ENCODE measurements at places on chromosomes 12 and 14.

- no peak for DNase-seq
Observed at GRCh38 chr12:130419116-130419515, 81.4 kb downstream of the PIWIL1 start.

DNA sequence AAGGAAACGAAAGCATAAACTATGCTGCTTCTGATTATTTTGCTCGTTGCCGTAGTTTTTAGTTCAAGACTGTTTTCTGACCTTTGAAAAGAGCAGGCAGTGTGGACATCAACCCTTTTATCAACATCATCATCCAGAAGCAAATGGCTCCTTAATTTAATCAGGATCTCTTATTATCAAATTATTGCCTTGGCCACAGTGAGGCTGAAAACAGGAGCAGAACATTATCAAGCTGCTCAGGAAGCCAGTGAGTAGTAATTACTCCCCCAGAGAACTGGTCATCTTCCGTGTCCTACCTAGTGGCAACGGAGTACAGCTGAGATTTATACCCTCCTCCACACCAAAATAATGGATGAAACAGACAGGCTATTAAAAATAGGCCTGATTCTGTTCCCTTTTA, 2.2 kb upstream of the DIABLO start:
- no peak for DNase-seq

DNA sequence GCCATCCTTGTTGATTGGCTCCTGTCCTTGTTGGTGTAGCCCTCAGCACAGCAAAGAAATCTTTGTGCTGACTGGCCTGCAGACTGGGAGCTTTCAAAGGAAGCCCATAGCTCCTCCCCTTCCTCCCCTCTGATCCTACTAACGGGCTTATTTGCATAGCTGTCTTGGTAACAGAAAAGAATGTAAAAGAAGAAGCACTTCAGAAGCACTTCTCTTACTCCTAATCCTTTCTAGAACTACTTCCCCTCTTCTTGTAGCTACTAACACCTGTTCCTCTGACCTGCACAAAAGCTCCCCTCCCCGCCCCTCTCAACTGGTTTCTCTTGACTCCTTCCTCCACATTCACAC, 14.3 kb upstream of the RIC8B start:
- DNase-seq: peak; percentile 43

DNA sequence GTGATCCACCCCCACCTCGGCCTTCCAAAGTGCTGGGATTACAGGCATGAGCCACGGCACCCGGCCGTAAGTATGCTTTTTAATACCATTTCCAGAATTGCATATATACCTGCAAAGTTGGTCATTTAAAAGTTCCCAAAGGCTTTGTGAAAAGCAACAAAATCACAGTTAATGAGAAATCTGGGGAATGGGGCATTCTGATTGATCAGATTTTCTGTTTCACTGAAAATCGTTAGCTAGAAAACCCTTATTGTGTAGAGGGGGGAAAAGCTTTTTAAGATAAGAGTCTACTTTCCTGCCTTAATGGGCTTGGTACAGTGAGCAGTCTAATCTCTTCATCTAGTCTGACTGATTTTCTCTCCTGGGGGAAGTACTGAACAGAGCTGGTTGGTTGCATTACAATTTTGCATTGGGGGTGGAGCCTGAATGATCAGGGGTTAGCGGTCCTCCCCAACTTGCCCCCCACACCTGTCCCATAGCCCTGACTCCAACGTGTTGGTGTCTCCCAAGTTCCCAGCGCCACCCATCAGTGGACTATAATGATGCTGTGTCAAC, 23.8 kb downstream of the IL31 start:
- DNase-seq: no peak

GRCh38 chr12:79071498-79071897, 206.9 kb downstream of the SYT1 start:
- no peak for DNase-seq

DNA sequence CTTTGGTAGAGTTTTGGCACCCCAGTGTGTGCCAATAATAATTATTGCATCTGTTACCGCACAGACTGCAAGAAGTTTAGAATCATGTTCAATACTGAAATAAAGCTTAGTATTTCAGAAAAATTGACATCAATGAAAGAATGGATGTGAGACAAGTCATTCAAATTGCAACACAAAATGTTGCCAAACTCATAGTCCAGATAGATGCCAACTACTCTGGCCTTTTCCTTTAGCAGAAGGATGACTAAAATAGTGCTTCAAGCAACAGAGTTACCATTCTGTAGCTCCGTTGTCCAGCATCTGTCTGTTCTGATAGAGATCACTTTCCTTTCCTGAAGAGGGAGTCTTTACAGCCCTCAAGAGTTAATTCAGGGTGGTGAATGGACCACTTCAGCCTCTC, 77.5 kb downstream of the LIN7A start:
- no peak for DNase-seq

GRCh38 chr12:67202011-67202677, 67.0 kb upstream of the CAND1 start:
- DNase-seq: no peak

GRCh38 chr14:31479027-31479426, 8.8 kb downstream of the GPR33 start:
- peak; percentile 63 for DNase-seq

DNA sequence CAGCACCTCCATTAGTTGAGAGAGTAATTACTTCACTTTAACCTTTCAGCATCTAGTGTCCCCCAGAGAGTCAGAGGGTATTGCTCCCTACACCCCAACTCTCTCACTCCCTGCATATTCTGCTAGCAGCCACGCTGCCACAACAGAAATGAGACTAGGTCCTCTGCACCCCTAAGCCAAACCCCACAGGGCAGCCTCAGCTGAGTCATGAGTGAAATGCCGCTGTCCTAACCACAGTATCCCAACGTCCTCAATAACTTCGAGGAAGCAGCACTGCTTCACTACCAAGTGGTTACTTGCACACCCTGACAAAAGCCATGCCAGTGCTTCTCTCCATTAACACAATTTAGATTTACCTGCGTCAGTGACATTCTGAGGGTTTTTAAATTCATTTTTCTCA, 6.9 kb upstream of the LYZ start:
- no peak for DNase-seq

GRCh38 chr12:92459850-92460249, 242.9 kb upstream of the PLEKHG7 start:
- DNase-seq: no peak

- DNase-seq: no peak
Observed at GRCh38 chr12:33628087-33628486, 188.5 kb upstream of the SYT10 start.

DNA sequence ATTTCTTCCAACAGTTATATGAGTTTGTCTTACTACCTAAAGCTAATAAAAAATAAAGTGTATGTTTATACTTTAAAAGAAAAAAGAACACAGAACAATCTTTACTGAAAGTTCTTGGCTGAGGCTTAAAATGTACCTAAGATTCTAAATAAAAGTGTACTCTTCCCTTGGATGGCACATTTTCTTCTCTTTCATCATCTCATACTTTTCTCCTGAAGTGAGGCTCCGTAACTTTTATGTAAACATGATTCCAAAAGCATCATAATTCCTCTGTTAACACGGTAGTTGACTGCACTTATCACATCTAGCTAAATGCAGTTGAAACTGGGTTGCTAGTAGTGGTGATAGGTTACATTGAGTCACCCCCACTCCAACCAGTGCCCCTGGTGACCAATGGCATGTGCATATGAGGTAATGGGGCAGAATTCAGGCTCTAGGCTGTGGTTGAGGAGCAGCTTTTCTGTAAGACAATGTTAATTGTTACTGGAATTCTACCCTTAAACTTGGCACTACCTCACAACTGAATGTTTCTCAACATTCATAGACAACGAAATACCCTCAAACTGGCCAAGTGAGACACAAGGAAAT, 38.4 kb downstream of the WASHC3 start:
- no peak for DNase-seq

GRCh38 chr12:89192429-89192828, 159.9 kb downstream of the DUSP6 start:
- DNase-seq: no peak

DNA sequence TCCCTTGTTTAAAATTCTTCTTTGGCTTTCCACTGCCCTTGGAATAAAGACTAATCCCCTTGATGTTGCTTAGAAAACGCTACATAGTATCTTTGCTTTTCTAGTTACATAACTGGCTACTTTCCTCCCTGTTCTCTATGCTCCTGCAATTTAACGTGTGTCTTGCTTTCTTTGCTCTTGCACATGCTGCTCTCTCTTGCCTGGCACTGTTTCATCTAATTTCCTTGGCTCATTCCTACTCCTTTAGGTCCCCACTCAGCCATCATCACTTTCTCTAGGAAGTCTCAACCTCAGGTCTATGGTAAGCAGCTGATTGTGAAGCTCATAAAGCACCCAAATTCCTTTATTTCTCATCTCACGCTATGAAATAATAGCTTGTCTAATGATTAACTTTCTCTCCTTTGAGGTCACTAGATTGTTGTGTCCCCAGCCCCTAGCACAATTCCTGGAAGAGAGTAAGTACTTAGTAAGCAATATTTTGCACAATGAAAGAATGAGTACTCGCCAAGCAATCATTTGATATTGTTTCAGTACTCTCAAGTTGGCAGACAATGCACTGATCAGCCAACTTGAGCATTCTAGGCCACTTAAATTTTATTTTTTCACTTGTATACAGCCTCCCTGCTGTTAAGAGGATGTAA, 3.3 kb downstream of the ALDH6A1 start:
- DNase-seq: no peak

DNA sequence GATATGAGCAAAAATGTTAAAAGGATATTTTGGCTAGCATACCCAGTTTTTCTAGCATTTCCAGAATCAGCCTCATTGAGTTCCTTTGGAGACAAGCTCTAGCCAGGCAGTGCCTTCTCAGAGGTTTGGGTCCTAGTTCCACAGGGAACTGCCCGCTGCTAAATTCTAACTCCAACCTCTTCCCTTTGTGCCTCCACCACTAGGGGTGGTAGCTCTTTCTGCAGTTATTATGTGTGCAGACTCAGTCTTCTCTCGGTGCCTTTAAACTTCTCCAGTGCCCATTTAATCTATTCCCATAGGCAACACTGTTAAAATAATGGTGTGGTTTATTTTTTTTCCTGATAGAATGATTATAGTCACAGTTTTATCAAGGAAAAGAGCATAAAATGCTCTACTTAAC, 21.5 kb upstream of the SLC25A3 start:
- no peak for DNase-seq

- no peak for DNase-seq
Observed at GRCh38 chr12:104371043-104371870, 67.7 kb downstream of the EID3 start.

GRCh38 chr12:100368066-100368465, 11.2 kb downstream of the SLC17A8 start:
- DNase-seq: no peak

DNA sequence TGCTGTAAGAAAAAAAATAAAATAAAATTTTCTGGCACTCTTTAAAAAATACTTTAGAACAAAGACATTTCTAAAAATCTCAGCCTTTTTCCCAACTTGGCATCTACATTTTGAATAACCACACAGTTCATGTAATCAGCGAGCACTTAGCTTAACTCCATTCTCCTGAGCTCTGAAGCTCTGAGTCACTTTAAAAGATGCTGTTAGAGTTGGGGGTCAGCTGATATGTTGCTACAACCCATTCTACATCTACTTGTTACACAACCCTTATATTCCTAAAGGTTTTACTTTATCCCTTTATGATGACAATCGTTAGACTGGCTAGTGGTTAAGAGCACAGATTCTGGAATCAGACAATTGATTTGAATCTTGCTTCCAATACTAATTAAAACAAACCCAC, 48.3 kb downstream of the SLC41A2 start:
- DNase-seq: no peak

GRCh38 chr12:74441872-74442271, 95.8 kb upstream of the ATXN7L3B start:
- no peak for DNase-seq

DNA sequence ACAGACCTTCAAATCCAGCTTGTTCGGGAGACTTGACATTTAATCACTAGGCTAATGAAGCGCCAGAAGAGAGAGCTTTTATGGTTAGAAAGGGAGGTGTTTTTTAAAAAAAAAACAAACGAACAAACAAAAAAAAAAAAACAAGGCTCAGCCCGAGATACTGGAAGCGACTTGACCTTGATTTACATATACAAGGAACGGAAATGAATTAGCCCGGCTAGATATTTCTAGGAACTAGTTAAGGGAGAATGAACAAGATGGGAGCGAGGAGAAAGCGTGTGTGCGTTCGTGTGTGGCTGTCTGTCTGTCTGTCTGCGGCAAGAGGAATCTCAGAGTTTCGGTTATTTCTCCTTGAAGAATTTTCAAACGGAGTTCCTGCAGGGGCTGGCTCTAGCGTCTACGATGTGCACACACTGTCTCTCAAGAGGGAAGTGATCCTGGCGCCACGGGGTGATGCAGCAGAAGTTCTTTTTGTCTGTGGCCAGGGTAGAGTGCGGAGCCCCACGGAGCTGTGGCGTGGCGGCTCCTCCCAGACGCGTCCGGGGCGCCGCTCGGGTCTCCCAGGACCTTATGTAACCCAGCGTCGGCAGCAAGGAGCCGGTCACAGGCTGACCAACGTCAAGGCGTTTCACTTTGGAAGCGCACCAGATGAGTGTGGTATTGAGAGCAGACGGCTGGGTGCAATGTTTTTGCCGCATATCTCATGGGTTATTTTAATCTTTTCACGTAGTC, 18.8 kb downstream of the SOCS2 start:
- peak; percentile 78 for DNase-seq

DNA sequence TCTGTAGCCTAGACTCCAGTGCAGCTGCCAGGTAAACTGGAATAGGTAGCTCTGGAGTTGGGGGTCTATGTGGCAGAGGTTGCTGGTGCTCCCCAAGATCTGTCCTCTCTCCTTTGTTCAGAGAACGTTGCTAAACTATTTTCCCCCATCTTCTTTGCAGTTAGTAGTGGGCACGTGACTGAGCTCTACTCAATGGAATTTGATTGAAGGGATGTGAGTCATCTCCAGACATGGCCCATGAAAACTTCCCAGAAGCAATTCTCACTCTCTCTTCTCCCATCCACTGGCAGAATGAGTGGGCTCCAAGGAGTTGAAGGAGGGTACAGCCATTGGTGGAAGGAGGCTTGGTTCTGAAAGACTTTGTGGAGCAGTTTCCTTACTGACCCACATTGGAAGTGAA, 44.0 kb downstream of the PAH start:
- DNase-seq: no peak

GRCh38 chr12:109524466-109525278, 47.2 kb downstream of the UBE3B start:
- no peak for DNase-seq

DNA sequence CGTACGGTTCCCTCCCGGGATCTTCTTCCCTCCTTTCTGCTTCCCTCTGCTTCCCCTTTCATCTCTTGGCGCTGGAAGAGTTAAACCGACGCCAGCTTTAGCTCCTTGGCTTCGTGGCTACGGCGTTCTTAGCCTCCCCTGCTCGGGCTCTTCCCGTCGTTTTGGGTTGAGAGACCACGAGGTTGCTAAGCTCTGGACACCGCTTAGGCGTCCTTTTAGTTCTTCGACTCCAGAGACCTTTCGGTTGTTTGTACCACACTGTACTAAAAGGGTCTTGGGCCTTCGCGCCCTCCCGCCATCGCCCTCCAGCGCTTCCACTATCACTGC, 545 bp downstream of the CPSF2 start:
- DNase-seq: peak; percentile 44

- no peak for DNase-seq
Observed at GRCh38 chr14:79680087-79680486, 531.2 kb downstream of the DIO2 start.

Measured in midbrain (tissue), 1 donor.